ENCODE measurements at places on chromosomes 16 and 17.

- DNase-seq, result no peak
These were observed 144.3 kb downstream of the MSI2 start for GRCh38 chr17:57400648-57401047.

- DNase-seq, result no peak
These were observed 51.1 kb downstream of the GPRC5B start for GRCh38 chr16:19833581-19833980.

DNA sequence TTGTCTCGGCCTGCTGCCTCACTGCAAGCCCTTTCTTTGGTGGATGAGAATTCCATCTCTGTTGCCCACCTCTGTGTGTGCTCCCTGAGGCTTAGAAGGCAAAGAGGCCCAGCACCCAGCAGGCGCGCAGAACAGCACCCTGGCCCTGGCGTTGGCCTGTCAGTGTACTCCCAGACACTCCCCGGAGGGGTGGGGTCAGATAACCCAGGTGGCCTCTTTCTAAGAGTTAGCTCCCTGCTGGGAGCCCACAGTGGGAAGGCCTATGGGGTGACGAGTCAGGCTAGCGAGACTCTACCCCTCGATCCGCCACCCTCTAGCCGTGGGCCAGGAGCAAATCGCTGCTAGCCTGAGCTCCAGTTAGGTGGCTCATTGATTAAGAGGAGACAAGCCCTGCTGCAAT is 38.1 kb downstream of the SRL start:
- peak; percentile 31 for DNase-seq

GRCh38 chr17:4833941-4834680 is 971 bp downstream of the MINK1 start:
- no peak for DNase-seq

- DNase-seq, result no peak
These were observed 10.8 kb downstream of the MAP2K3 start for GRCh38 chr17:21295036-21295952.

- DNase-seq, result no peak
These were observed 158.6 kb upstream of the ELAC2 start for GRCh38 chr17:13176436-13176835.

DNA sequence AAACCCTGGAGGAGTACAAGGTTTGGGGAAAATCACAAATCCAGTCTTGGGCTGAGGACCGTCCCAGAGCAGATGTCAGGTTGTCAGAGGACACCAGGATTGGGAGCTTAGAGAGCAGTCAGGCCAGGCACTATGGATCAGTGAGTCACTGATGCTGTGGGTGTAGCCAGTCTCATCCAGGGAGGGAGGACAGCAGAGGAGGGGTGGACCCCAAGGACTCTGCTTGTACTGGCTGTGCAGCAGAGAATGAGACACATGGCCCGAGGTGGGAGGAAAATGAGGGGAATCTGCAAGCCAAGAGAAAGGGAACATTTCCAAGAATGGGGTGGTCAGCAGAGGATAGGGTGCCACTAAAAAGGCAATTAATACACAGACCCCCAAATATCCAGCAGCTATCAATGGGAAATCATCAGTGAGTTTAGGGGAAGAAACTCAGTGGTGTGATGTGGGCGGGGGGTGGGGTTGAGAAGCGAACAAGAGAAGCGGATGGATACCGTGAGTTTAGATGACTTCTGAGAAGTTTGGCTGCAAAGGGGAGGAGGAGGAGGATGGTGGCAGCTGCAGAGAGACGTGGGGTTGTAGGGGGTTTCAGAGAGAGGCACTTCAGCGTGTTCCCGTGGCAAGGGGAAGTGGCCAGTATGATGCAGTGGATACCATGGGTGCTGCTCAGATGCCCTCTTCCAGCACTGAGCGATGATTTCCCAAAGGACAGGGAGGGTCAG is 43.9 kb downstream of the ARHGAP27 start:
- DNase-seq, result no peak

GRCh38 chr16:66478733-66479511 is 51.8 kb downstream of the BEAN1 start:
- peak; percentile 63 for DNase-seq

DNA sequence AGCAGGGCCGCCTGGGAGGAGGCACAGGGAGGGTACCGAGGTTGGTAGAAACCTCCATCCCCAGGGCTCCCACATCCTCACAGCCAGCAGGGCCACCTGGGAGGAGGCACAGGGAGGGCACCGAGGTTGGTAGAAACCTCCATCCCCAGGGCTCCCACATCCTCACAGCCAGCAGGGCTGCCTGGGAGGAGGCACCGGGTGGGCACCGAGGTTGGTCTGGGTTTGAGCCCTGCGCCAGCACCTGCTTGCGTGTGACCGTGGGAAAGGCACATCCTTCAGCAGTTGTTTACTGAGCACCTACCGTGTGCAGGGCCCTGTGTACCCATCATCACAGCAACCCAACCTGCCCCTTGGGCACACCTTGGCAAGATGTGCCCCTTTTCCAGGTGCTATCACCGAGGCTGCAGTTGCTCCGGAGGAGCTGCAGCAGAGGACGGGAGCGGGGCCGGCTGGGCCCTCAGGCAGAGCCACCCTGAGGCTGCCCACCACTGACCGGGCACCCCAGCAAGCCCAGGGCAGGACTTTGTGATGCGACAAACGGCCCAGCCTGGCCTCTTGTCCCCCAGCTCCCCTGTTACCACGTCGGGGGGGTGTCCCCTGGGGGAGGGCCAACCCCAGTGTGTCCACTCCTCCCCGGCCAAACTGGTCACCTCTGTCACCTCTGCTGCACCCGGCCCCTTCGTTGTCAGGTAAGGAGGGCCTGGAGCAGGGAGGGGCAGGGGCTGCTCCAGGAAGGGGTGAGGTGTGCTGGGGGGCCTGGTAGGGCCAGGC is 22.1 kb upstream of the OSGIN1 start:
- DNase-seq, result no peak

DNA sequence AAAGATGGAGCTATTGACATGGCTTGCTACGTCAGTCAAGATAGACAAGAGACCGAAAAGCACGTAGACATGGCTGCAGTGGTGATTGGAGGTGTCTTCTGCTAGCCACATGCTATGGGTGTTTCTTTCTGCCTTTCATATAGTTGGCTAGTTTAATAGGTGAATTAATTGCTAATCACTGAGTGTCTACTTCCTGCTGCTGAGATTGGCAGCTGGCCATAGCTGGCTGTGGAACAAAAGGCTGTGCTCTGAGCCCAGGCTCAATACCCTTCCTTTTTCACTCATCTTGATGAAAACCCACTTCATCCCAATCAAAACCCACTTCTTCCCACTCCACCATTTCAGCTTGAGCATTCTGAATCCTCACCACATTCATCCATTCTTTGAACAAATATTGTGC is 221.4 kb upstream of the MAF start:
- no peak for DNase-seq
